ENCODE measurements at places on chromosomes 16 and 17.
A peak's percentile ranks its signal among the peaks of the same experiment; 100 is the strongest.

DNA sequence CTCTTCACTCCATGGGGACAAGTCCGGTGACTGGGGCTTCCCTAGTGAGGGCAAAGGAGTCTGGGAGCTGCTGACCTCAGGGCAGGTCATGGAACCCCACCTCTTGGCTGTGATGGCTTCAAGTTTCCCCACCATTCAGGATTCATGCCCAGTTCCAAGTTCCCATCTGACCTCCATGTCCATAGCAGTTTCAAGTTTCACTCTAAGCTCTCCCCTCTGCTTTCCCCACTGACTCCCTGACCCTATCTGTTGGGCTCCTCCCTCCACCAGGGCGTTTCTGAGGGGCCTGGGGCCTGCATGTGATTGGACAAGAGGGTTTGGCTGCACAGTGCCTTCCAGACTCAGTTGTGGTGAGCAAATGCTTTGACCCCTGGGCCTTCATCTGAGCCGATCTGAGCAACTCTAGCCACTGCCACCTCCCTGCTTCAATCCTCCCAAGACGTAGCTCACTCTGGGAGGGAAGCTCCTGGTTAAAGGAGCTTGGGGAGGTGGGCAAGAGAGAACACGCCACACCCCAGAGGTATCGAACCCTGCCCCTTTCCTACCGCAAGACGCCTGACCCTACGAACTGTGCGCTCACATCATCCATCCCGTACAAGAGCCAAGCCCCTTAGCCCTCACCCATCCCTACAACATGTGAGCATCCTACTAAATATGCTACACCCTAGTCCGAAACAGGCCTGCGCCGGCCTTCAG is 8.3 kb downstream of the ZNF629 start:
- no peak for DNase-seq

- no peak for DNase-seq
These were observed 2.6 kb downstream of the BAIAP3 start for GRCh38 chr16:1335996-1336395.

GRCh38 chr16:67346341-67346740 is 19.7 kb downstream of the LRRC36 start:
- DNase-seq, result no peak

- no peak for DNase-seq
These were observed 5.0 kb downstream of the TTLL6 start for GRCh38 chr17:48812001-48812400.

DNA sequence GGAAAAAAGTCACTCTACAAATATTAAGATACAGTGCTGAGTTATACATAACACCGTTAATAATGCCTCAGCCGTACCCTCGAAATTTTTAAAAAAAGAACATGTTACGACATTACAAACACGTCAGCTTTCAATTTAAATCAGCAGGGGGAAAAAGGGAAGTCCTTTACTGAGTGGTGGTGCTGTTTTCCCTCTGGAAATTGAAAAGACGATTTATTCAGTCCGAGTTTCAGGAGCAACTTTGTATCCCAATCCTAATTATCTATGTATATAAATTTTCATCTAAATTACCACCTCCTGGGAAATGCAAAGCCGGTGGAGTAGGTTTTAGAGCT is 1.3 kb downstream of the NETO2 start:
- peak; percentile 28 for DNase-seq

GRCh38 chr17:68584581-68585303 is 16.4 kb downstream of the FAM20A start:
- DNase-seq, result no peak
